ENCODE measurements at places on chromosomes 1 and 21.

GRCh38 chr1:167752219-167752985, 30.6 kb downstream of the MPZL1 start:
- H3K27me3 ChIP-seq, result no peaks in the 10 kb centered on the region
- H3K4me3 ChIP-seq, result peak overlapping the region; percentile 2
- H3K4me1 ChIP-seq, result peaks cover 42% of the 10 kb centered on the region
- H3K27ac ChIP-seq, result peak overlapping the region; percentile 53
- no peak for DNase-seq

DNA sequence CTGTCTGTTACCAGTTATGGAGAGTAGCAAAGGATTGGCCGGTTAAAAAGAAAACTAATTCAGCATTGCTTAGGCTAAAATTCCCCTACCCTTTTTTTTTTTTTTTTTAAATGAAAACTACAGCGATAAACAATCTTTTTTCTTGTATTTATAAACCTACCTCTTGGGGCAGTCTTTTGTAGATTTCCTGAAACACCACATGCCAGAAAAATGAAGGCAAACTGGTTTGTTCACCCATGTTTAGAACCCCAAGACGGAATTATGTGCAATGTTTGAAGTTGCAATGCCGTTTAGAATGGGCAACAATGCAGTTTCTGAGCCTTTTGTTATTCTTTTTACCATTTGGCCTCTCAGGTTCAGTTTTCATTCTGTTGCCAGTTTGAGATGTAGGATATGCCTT, 59.1 kb downstream of the PRDM2 start:
- H3K27me3 ChIP-seq, result no peaks in the 10 kb centered on the region
- peaks cover 8% of the 10 kb centered on the region for H3K4me1 ChIP-seq
- DNase-seq, result peak; percentile 41
- peak overlapping the region; percentile 55 for H3K4me3 ChIP-seq
- H3K27ac ChIP-seq, result peak overlapping the region; percentile 85

DNA sequence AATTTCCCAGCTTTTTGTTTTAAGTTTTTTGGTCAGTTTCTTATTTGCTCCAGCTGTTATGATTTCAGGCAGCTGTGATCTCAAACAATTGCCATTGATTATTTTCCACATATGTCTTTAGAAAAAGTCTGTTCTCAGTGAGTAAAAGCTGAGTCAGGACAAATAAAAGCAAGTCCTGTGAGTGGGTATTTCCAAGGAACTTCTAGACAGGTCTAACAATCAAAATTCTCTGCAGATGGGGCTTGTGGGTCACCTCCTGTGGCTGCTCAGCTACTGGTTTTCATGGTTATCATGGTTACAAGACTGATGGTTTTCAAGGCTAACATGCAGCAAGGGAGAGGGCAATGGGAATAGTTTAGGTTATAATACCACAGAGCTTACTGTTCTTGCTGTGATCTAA, 585.7 kb downstream of the LMO4 start:
- H3K4me3 ChIP-seq, result no peak overlapping the region
- DNase-seq, result no peak
- no peaks in the 10 kb centered on the region for H3K36me3 ChIP-seq
- no peaks in the 10 kb centered on the region for H3K27me3 ChIP-seq

DNA sequence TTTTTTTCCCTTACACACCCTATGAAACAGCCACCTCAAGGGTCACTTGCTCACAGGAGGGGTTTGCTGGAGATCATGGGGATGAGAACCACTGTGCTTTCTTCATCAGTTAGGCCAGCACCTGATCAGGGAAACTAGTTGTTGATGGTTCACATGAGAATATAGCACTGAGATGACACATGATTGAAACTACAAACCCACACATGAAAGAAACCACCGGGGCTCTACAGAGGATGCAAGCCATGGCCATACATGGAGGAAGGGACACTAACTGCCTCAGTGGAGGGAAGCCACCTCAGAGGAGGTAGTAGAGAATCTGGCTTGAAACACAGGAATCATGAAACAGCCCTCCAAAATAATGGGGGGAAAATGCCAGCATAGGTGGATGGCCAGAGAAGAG, 63.2 kb downstream of the PRKAB2 start:
- peaks cover 79% of the 10 kb centered on the region for H3K27me3 ChIP-seq
- no peaks in the 10 kb centered on the region for H3K36me3 ChIP-seq
- no peak overlapping the region for H3K4me3 ChIP-seq
- DNase-seq, result no peak

DNA sequence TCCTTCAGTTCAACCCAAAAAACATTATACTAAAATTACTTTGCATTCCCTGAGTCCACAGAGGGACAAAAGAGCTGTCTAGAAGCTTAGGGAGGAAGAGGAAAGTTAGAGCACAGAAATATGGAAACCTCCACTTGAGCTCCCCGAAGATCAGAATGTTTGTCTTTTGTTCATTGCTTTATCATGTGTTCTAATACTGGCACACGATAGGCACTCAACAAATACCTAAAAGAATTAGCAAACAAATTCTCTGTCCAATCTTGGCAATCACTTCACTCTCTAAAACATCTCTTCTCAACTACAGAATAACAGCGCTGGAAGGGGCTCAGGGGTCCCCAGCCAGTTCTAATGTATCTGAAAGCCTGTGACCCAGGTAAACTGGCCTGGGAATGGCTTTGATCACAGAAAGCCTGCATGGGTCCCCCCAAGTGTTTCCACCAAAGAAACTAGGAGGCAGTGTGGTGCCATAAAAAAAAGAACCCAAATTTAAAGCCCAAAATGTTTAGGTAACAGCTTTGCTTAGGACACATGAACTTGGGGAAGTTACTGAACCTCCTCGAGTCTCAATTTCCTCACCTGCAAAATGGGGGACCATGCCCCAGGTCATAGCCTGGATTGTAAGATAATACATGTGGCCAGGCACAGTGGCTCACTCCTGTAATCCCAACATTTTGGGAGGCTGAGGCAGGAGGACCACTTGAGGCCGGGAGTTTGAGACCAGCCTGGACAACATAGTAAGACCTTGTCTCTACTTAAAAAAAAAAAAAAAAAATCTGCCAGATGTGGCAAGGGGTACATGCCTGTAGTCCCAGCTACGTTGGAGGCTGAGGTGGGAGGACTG, 45.8 kb downstream of the SSBP3 start:
- H3K4me3 ChIP-seq, result no peak overlapping the region
- H3K36me3 ChIP-seq, result no peaks in the 10 kb centered on the region
- no peaks in the 10 kb centered on the region for H3K4me1 ChIP-seq
- no peak overlapping the region for H3K27ac ChIP-seq
- no peaks in the 10 kb centered on the region for H3K27me3 ChIP-seq

GRCh38 chr1:25503551-25504426, 39.6 kb upstream of the LDLRAP1 start:
- H3K27me3 ChIP-seq, result no peaks in the 10 kb centered on the region
- DNase-seq, result peak; percentile 75
- no peak overlapping the region for H3K27ac ChIP-seq

GRCh38 chr1:41661428-41662060, 177.1 kb upstream of the EDN2 start:
- peaks cover 14% of the 10 kb centered on the region for H3K27me3 ChIP-seq
- peak overlapping the region; percentile 85 for H3K4me3 ChIP-seq
- H3K27ac ChIP-seq, result no peak overlapping the region
- peaks cover 13% of the 10 kb centered on the region for H3K36me3 ChIP-seq
- H3K4me1 ChIP-seq, result peaks cover 25% of the 10 kb centered on the region
- no peak for DNase-seq

GRCh38 chr1:10540277-10541005, 65.7 kb downstream of the PEX14 start:
- no peaks in the 10 kb centered on the region for H3K4me1 ChIP-seq
- H3K36me3 ChIP-seq, result peaks cover 15% of the 10 kb centered on the region
- H3K27ac ChIP-seq, result no peak overlapping the region
- H3K27me3 ChIP-seq, result no peaks in the 10 kb centered on the region
- H3K4me3 ChIP-seq, result no peak overlapping the region
- DNase-seq, result no peak

GRCh38 chr21:45963232-45963570, 18.4 kb upstream of the COL6A1 start:
- no peaks in the 10 kb centered on the region for H3K4me1 ChIP-seq
- no peak overlapping the region for H3K4me3 ChIP-seq
- no peaks in the 10 kb centered on the region for H3K36me3 ChIP-seq

DNA sequence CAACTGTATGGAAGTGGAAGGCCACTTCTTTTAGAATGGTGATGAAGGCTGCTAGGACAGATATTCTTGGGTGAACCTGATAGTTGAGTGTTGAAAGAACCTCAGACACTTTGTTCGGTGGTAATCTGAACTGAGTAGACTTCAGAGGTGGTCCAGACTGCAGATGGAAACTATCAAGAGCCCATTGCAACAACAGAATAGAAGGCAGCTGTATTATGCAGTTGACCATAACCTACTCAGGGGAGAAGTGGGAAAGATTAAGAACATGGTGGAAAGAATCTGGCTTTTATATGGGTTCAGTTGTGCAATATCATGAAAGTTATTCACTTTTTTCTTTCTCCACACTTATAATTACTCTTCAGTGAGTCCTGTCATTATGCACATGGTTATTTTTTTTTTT, 194.0 kb downstream of the KCNK2 start:
- H3K36me3 ChIP-seq, result no peaks in the 10 kb centered on the region
- no peak overlapping the region for H3K4me3 ChIP-seq
- DNase-seq, result no peak
- H3K27ac ChIP-seq, result no peak overlapping the region
- peaks cover 21% of the 10 kb centered on the region for H3K4me1 ChIP-seq
- no peaks in the 10 kb centered on the region for H3K27me3 ChIP-seq

DNA sequence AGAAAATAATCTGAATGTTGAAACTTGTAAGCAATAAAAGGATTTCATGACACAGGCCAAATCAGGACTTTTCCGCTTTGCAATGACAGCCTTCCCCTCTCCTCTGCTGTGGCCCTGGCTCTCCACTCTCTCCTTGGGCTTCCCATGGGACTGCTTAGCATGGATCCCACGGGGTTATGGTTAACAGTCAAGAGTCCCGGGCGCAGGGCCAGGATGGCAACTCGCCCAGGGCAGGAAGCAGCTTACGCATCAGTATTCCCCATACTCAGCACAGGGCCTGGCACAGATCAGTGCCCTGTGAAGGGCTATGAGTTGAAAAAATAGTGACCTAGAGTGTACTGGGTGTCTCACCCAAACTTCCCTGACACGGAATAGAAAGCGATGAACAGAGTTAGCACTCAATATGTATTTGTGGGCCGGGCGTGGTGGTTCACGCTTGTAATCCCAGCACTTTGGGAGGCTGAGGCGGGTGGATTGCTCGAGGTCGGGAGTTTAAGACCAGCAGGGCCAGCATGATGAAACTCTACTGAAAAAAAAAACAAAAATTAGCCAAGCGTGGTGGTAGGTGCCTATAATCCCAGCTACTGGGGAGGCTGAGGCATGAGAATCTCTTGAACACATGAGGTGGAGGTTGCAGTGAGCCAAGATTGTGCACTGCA, 29.1 kb upstream of the GRHL3 start:
- H3K36me3 ChIP-seq, result no peaks in the 10 kb centered on the region
- peaks cover 19% of the 10 kb centered on the region for H3K4me1 ChIP-seq
- H3K4me3 ChIP-seq, result no peak overlapping the region
- no peak overlapping the region for H3K27ac ChIP-seq
- H3K27me3 ChIP-seq, result no peaks in the 10 kb centered on the region

DNA sequence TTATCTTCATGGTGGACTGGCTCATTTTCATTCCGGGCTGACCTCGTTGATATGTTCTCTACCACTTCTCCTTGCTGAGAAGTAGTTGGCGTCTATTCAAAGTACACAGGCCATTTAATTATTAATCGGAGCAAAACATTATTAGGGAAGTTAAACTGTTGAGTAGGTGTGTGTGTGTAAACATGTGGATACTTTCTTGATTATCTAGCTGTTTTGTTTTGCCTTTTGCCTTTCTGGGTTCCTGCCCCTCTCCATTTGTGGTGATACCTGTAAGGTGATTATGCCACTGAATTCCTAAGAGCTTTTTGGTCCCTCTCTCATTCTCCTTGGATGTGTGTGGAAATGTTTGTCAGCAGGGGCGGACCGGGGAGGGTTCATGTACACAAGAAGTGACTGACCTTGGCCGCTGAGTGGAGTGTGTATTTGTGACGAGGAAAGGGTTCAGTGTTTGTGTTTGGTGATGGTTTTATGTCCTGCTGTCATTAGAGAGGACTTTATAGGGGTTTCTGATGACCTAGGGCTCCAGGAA, 56.6 kb upstream of the PPP2R5A start:
- no peaks in the 10 kb centered on the region for H3K27me3 ChIP-seq
- no peaks in the 10 kb centered on the region for H3K36me3 ChIP-seq
- peak; percentile 35 for DNase-seq
- peak overlapping the region; percentile 18 for H3K27ac ChIP-seq

DNA sequence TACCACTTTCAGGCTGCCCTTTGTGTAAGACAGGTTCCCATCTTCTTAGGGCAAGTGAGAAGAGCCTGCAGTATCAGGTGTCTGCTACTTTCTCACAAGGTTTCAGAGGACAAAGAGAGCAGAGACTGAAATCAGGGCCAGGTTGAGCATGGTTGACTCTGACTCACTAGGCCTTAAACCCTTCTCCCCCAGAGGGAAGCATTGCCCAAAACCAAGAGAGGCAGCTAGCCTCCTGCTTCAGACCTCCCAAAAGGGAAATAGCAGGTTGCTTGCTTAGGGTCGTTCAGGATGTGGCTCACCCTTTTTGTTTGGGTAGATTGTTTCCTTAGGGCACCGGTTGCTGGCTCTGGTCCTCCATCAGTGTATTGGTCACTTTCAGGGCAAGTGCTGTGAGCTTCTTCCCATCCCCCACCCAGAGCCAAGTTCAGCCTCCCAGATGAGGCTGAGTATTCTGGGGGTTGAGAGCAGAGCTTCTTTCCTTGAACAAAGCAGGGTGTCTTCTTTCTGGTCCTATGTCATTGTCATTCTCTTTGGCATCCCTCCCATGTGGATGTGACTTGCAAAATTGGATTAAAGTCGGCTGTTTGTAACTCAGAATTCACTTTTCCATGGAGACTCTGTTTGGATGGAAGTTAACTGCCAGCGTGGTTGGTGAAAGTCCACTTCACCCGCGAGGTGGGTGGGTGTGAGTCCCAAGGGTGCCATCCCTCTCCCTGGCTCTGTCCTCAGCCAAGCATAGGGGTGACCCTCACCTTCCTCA, 55.5 kb upstream of the GALNT2 start:
- H3K27ac ChIP-seq, result no peak overlapping the region
- no peaks in the 10 kb centered on the region for H3K4me1 ChIP-seq
- no peaks in the 10 kb centered on the region for H3K36me3 ChIP-seq
- H3K4me3 ChIP-seq, result no peak overlapping the region
- H3K27me3 ChIP-seq, result peaks cover 35% of the 10 kb centered on the region
- DNase-seq, result no peak

- H3K4me1 ChIP-seq, result no peaks in the 10 kb centered on the region
- DNase-seq, result no peak
- H3K27me3 ChIP-seq, result no peaks in the 10 kb centered on the region
- H3K4me3 ChIP-seq, result no peak overlapping the region
These were observed 47.8 kb downstream of the COL18A1 start for GRCh38 chr21:45452696-45453307.

Data from Calu3 (cell line).